Stimulated activated CD8-positive, alpha-beta memory T cell treated with anti-CD3 and anti-CD28 coated beads, Interleukin-15, amount 100 ng/mL, for 24 hours (primary cell): ENCODE measurements at places on chromosomes 2 and 18.

DNA sequence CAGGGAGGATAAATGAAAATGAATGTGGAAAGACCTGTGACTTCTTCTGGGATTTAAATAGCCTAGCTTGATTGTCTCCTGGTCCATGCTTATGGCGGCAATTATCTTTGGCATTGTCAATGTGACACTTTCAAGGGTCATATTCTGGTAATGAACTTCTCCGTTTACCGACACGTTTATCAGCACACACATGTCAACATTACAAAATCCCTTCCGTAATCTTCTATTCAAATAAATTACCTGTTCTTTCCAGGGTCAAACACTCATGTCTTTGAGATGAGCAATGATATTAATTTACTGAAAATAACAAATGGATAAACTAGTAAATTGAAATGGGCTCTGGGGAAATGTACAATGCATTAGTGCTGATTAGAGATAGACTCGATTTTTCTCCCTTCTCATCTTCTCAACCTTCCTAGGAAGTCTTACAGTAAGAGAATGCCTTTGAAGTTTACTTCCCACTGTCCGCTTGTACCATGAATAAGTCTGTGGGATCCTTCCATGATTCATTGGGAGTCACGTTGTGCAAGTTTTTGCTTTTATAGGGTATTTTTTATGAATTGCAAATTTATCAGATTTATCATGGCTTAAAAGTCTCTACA lies 646.3 kb upstream of the LRATD1 start:
- no peak for DNase-seq

- no peak for DNase-seq
Observed at GRCh38 chr2:17301437-17301836, 216.8 kb downstream of the RAD51AP2 start.

GRCh38 chr18:49119401-49119800 lies 168.6 kb upstream of the SMAD7 start:
- no peak for DNase-seq

DNA sequence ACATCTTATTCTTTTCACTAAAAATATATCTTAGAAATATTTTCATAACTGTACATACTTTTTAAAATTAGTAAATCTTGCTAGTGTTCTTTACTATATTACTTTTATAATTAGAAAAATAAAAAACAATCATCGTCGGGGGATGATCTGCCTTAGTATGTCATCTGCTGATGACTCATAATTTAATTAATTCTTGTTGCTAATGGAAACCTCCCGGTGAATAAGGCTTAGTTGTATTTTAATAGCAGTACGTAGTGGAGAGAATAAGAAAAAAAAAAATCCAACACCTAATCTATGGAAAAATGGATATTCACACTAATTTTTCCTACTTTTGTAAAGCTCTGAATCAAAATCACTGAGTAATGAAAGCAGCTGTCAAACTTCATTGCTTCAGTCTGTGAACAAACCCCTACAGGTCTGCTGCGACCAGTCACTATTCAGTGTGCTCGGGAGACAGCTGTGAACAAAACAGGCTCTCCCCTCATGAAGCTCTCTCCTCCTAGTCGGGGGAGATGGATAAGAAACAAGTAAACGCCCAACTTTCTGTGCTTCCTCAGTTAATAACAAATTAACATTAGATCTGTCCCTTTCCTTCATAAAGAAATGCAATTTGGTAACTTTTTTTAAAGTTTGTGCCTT lies 97.4 kb upstream of the UPP2 start:
- no peak for DNase-seq

DNA sequence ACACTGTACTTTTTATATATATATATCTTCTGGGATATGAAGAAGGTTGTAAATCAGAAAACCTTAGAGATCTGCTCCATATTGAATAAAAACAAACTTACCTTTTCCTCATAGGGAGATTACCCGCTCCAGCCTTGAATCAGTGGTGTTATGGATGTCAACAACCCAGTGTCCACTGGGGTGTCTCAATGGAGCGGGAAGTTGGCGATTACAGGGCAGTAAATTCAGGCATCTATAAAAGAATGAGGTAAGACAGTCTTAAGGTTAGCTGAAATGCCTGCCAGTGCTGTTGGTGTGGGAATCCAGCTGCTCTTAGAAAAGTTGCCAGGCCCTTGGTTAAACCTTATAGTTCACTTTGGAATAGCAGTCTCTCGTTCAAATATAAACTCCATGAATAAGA lies 102.3 kb downstream of the R3HDM1 start:
- no peak for DNase-seq

GRCh38 chr2:46970334-46971288 lies 55.0 kb upstream of the MCFD2 start:
- DNase-seq, result no peak
